Activated T-helper 1 cell treated with anti-CD3 and anti-CD28 coated beads, Interleukin-12 subunit alpha, Interleukin-12 subunit beta, Interleukin-2, Interleukin-4 antibody, amounts not matched to agents 30 ng/mL and 10 ng/mL and 1 ng/mL, durations not matched to agents 14 hours and 24 hours and 36 hours (primary cell): ENCODE measurements at places on chromosomes 1 and 21.

DNA sequence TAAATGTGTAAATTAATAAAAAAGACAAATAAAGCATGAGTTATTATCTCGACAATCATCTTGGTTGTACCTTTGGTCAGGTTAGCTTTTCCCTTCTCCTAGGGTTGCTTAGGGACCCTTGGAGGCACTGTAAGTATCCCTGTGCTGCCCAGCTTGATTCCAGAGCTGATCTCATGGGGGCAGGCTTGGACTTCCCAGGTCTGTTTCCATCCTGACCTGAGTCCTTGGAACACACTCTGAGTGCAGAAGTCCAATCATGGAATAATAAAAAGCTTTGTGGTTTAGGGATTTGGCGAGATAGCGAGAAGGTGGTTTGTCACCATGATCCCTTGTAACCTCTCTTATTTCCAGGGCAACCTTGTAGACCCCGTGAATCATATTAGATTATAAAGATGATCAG lies 18.7 kb upstream of the PAPPA2 start:
- no peak for DNase-seq

GRCh38 chr1:116497656-116498055 lies 73.2 kb downstream of the CD58 start:
- no peak for DNase-seq

- no peak for DNase-seq
Observed at GRCh38 chr1:183218027-183218618, 32.1 kb downstream of the LAMC2 start.

GRCh38 chr21:24955275-24955961 lies 651.9 kb downstream of the MRPL39 start:
- DNase-seq, result no peak

DNA sequence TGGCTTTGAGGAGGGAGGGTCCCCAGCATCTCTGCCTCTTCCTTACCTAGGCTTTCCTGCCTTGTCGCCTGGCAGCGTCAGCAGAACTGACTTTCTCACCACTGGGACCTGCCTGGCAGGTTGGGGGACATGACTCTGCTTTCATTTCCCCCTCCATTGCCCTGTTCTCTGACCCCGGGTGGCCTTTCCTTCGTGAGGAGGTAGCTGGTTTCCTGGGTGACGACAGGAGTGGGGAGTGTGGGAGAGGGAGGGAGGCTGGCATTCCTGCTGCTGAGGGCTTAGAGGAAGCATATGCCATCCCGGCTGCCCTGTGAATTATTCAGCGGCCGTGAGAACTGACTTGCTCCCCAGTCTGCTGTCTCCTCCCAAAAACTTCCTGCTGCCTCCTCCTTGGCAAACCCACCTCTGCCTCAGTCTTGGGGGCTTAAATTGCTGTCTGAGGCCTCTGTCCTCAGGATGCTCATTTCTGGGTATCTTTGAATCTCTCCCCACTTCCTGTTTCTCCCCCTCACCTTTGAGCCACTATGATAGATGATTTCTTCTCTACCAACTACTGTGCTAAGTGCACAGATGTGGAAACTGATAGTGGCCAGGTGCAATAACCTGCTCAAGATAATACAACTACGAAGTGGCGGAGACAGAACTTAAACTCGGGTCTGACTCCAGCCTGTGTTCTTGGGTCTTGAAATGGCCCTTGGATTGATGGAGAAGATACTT lies 182.0 kb upstream of the CSF3R start:
- DNase-seq, result no peak
